ENCODE measurements at places on chromosomes 3 and 15.

GRCh38 chr15:53917109-53917508, 61.1 kb upstream of the UNC13C start:
- no peak for DNase-seq

- DNase-seq: no peak
Measured at GRCh38 chr15:89501646-89502045, 5.3 kb upstream of the RHCG start.

GRCh38 chr3:81214631-81215030, 546.8 kb downstream of the GBE1 start:
- no peak for DNase-seq

DNA sequence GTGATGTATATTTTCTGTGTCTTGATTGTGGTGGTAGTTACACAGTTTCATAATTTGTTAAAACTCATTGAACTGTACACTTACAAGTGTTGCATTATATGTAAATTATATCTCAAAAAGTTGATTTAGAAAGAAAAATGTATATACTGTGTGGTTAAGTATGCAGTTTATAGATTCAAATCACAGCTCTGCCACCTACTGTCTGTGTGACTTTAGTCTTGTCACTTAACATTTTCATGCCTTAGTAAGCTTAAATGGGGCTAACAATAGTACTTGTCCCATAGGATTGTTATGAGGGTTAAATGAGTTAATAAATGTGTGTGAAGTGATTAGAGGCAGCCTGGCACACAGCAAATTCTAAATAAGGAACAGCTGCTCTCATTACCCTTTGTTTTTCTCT, 120.9 kb upstream of the P2RY1 start:
- no peak for DNase-seq

DNA sequence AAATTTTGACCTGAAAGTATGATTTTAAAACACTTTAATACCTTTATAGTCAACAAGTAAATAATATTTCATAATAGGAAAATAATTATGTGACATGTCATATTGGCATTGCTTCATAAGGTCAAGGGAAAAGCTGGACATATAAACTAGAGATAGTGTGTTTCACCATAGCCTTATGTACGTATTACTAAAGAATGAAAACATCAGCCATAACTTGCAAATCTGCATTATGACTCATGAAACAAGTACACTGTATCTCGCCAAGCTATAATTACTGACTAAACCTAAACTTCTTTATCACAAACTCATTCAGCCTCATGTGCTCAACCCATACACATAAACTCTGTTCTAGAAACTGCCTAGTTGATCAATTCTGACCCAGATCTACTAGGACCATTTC, 950.1 kb downstream of the FHIT start:
- no peak for DNase-seq

GRCh38 chr3:6172871-6173642, 687.9 kb upstream of the GRM7 start:
- DNase-seq: no peak

DNA sequence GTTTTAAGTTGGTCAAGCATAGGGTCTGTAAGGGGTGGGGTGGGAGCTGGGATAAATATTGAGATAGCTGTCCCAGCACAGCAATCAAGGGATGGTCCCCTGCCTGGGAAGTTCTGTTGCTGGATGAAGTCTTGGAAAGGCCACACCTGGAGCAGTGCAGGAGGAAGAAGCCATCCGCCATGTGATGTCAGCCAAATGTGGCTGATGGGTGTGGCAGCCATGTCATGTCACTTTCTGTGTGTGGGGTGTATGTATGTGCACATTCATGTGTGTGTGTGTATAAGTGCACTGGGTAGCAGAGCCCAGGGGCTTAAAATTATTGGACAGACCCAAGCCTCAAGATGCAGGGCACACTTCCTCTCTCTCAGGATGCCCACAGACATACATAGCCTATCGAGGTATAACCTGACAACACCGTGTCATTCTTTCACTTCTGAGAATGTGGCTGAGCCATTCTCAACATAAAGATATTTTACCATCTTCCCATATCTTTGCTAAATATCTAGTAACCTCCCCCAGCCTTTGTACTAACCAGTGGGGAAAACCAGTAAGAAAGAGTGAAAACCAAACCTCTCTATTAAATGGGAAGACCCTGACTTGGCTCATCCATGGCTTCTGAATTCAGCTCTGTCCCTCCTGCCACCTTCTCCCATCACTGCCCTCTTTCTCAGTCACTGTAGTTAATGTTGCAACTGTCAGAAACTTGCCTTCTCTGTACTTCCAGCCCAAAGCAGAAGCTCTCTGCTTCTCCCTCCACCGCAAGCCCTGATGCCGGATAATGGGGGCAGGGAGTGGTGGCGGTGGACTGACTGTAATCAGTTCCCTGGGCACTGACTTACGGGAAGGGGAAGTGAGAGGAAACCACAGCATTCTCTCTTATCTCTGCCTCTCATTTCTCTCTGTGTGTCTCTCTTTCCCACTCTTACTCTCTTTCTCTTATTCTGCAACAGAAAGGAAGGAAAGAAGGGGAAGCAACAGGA, 11.2 kb downstream of the TNFSF10 start:
- DNase-seq: peak; percentile 77

DNA sequence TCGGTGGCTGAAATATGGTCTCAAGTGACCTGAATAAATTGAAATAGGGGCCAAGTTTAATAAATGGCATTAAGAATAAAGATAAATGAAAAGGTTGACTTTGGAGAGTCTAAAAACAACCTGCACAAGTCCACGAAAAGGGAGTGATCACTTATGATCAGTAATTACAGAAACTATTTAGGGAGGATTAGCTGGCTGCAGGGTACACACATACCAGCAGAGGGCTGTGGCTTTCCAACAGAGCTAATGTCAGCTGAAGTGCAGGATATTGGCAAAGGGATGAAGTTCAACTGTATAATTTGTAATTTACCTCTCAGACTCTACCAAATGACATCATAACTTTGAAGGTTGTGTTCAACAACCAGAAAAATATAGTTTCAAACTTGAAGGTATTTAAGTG, 86.8 kb downstream of the SYNPR start:
- DNase-seq: no peak

DNA sequence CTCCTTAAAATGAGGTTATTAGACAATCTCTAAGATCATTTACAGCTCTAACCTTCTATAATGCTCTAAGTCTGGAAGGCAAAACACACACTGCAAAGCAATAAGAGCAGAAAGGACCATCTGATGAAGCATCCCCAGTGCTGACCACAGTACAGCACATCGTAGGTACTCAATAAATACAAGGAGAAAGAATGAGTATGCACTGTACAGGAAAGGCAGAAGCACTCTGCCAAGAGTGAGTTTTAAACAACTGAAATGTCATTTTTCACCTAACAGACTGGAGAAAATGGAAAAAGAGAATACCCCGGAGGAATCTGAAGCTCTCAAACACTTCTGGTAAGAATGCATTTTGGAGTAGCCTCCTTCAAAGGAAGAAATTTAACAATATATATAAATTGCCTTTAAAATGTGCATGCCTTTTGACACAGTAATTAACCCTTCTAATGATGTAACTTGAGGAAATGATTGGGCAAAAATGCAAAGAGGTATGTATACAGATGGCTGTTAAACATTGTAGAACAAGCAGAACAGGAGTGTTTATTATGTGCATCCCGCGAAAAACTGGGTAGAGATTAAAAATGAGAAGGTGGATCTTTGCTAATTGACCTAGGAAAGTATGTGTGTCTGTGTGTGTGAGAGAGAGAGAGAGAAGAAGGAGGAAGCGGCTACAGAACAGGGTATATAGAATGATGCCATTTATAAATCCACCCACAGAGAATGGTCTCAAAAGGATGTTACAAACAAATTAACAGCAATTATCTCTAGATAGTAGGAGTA, 8.0 kb upstream of the OXTR start:
- no peak for DNase-seq

- DNase-seq: no peak
Measured at GRCh38 chr15:68214838-68215254, 9.7 kb upstream of the CALML4 start.

DNA sequence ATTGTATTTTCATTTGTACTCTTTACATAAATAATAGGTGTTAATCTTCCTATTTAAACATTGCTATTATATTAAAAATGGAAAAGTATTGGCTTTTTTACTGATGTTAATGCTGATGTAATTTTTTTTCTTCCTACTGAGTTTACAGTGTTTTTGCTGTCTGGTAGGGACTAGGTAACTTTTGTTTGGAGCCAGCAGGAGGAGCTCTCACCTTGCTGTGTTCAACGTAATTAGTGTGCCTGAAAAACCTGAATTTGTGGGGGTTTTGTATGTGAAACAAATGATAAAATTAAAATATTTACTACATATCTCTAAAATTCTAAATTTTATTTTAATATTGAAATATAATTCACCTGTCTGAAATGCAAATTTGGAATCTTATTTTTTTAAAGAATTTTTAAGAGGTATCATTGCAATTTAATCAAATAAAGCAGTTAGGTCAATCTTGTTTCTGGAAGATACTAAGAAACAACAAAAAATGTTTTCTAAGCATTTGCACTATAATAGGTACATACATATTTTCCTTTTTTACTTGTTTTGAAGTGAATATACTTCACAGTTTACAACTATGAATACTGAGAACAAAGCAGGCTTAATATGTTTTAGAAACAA, 48.8 kb downstream of the EPHA6 start:
- peak; percentile 3 for DNase-seq

- DNase-seq: no peak
Measured at GRCh38 chr3:71662568-71662967, 62.6 kb downstream of the EIF4E3 start.

- DNase-seq: no peak
Measured at GRCh38 chr3:8457039-8457438, 44.6 kb upstream of the LMCD1 start.

DNA sequence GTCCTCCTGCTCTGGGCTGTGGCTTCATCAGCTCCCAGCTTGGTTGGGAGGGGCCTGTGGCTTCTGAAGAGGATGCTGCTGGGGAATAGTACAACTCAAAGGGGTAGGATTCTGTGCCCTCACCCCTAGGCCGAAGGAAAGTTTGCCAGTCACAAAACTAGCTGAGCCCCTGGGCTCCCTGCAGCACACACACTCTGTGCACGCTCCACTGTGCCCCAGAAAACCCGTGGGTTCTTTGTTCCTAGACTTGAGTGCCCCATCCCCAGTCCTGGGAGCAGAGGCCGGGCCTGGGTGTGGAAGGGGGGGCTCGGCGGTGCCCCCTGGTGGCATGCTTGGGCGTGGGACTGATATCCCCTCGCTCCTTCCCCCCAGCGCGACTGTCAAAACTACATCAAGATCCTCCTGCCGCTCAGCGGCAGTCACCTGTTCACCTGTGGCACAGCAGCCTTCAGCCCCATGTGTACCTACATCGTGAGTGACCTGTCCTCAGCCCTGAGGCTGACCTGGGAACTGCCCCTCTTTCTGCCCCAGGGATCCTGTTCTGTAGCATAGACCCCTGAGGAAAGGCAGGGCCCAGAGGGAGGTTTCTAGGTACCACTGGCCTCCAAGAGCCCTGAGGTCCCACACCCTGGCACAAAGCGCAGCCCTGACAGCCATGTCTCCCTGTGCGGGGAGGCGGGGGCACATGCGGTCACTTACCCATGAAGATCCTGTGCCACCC, 14.2 kb downstream of the CIB1 start:
- DNase-seq: peak; percentile 72

GRCh38 chr15:63324770-63325169, 47.4 kb downstream of the APH1B start:
- DNase-seq: no peak

DNA sequence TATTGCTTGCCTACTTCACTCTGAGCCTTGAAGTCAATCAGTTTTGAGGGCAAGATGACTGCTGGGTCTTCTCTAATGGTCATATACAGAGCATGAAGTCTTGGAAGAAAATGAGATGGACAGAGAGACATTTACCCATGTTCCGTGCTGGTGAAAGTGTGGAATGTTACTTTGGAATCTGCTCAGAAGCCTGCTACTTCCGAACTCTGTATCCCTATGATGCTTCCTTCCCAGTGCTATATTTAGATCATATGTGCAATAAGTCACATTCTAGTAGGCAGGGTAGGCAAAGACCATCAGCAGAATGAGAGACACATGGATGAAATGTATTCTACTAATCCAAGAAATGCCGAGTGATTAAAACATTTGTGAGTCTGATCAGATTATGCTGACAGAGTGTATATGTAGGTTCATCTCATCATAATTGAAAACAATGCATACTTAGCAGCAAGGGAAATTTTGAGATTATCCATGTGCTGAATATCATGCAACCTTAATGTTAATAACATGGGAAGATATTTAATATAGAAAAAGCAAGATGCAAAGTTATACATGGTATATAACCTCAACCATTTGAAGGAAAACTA, 60.5 kb downstream of the RAB7A start:
- no peak for DNase-seq

DNA sequence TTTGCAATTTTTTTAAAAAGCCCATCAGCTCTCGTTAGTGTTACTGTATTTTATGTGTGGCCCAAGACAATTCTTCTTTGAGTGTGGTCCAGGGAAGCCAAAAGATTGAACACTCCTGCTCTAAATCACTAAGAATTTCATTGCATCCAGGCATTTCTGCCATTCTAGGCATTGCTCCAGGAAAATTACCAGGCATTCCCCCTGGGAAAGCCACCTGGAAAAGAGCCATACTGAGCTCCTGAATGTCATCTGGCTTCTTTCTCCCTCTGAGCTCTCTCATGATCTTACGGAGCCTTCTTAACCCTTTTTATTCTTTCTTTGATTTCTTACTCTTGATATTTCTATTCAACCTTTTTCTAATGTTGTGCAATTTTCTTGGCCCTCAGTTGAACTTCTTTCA, 202.2 kb downstream of the DOCK3 start:
- DNase-seq: no peak

All from stimulated activated CD4-positive, alpha-beta T cell treated with anti-CD3 and anti-CD28 coated beads, Interleukin-2, amount 100 ng/mL, for 24 hours (primary cell).